SIG-M5 (cell line): ENCODE measurements at places on chromosomes 7 and 10.

DNA sequence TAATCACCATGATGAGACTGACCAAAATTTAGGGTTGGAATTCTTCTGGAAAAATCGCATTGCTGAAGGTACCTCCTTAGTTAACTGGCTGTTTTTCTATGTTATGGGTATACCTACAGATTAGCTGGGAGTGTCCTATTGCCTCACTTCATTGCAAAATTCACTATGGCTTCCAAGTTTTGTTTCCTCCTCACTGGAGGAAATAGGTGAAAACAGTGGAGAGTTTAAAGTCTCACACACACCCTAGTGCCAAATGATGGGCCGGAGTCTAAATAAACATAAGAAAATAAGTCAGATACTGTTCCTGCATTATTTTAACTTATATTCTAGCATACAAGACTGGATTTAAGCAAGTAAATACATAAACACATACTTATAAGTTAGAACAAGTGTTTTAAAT is 98.2 kb downstream of the AHR start:
- no peak for DNase-seq

- DNase-seq = no peak
Measured at GRCh38 chr10:12334186-12334530, 15.2 kb upstream of the CAMK1D start.

- no peak for DNase-seq
Measured at GRCh38 chr10:47449102-47449978, 34.6 kb downstream of the ANXA8 start.

DNA sequence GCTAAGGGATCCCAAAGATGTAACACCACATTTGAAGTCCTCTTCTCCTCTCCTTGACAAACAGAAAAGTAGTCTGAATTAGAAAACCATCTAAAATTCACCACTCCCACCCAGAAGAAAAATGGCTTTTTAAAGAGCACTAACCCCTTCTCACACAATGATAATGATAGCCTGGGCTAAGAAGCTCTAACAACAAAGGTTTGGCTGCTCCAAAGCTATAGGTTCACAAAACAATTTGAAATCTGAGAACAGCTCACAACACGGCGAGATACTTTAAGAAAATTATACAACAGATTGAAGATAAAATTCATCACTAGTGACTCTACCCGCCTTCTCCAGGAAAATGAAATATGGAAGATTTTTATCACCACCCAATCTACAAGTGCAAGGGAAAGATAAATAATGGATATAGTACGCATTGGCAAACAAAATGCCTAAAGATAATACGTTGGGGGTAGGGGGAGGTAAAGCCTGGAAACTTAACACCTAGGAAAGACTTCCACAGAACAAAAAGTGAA is 7.4 kb downstream of the ITGB1 start:
- no peak for DNase-seq

- DNase-seq = no peak
Measured at GRCh38 chr7:3232228-3232627, 68.8 kb upstream of the SDK1 start.

- no peak for DNase-seq
Measured at GRCh38 chr10:130471486-130471885, 335.3 kb downstream of the GLRX3 start.

- no peak for DNase-seq
Measured at GRCh38 chr7:17434191-17434590, 135.7 kb downstream of the AHR start.

DNA sequence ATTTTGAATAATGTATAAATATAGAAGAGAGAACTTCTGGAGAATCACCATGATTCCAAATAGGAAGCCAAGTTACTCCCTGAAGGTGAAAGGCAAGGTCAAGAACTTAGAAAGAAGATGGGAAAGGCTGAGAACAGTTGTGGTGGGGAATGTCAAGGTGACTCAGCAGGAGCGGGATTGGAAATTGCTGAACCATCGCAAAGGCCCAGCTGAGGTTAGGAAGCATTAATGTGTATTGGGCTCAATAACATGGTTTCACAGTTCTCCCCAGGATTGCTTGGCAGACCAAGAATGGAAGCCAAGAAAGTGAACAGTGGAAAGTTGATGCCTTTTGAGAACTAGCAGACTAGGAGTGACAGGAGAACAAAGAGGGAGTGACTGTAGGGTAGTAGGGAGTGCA is 133.3 kb downstream of the VTI1A start:
- DNase-seq = no peak

GRCh38 chr7:9890092-9890491 is 1083.6 kb upstream of the PHF14 start:
- no peak for DNase-seq

- no peak for DNase-seq
Measured at GRCh38 chr10:75034131-75034512, 77.3 kb upstream of the SAMD8 start.

DNA sequence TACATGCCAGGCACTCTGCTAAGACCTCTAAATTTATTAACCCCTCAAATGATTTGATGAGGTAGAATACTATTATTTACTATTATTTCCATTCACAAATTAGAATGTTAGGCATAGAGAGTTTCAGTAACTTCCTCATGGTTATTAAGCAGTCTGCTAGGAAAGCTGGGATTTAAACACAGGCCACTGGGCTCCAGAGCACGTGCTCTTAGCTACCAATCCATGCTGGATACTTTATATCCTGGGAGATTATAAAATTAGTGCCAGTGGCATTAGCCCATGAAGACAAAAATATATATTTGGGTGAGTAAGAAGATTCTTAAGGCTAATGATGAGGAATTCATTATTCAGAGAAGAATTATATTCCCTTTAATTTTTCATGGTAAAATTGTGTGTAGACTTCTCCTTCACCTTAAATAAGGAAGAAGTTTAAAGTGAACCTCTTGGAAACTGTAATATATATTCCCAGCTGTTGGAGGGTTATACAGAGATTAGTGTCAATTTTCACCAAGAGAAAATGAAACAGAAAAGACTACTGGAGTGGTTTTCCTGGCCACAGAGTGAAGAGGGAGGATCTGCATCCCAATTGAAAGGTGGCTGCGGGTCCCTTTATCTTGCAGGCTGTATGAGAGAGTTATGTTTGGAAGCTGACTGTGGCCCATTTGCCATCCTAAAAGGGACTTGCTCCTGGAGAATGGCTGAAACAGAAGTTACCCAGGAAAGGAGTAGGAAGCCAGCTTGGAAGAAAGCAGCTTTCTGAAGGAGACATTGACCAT is 334.3 kb upstream of the TEX47 start:
- DNase-seq = no peak

DNA sequence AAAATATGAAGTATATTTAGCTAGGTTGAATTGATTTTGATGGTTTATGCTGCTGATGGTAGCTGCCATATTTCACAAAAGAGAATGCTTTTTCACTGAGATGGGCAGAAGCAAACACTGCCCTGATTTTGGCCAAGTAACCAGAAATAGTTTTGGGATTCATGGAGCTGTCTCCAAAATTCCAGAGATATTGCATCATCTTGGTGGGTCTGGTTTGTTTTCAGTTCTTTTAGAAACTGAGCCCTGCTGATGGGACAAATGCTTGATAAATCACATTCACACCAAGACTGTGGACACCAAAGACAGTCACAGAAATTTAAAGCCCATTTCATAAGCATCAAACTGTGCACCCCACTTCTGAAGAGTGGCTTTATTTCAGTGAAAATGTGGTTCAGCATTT is 140.5 kb downstream of the BICC1 start:
- DNase-seq = no peak

GRCh38 chr10:65394502-65395297 is 1531.1 kb upstream of the LRRTM3 start:
- no peak for DNase-seq
